ENCODE measurements at places on chromosomes 6 and 20.

GRCh38 chr6:21262504-21262903, 331.0 kb upstream of the SOX4 start:
- no peak for DNase-seq
- H3K4me1 ChIP-seq: no peaks in the 10 kb centered on the region
- no peak overlapping the region for H3K4me3 ChIP-seq
- H3K36me3 ChIP-seq: no peaks in the 10 kb centered on the region
- H3K27ac ChIP-seq: no peak overlapping the region

DNA sequence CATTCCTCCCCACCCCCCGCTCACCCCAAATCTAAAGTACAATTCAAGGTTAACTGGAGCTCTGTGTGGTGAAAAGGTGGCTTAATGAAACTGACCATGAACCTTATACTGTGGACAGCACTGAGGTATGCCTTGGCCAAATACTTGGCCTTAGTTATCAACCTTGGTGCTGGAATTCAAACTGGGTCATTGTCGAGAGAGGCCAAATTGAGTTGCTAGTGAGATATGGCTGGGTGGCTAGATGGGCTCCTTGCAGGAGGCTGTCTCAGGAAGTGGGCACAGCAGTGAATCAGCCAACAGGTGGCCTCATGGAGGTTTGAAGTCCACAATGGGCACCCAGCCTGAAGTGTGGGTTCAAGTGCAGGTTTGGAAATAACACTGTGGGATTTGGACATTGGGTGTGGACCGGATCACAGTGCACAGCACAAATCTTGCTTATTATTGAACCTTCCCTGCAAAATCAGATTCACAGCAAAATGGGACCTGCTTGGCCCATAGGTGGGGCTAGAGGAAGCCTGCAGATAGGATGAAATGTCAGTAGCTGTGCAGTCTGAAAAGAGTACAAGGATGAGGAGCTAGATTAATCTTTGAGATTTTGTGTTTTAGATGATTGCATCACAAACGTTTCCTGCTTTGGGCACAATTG, 5.6 kb upstream of the BTBD3 start:
- H3K4me1 ChIP-seq: no peaks in the 10 kb centered on the region
- H3K4me3 ChIP-seq: no peak overlapping the region
- no peak overlapping the region for H3K27ac ChIP-seq
- no peak for DNase-seq

GRCh38 chr6:70210462-70210861, 92.4 kb downstream of the COL9A1 start:
- H3K27ac ChIP-seq: no peak overlapping the region
- no peaks in the 10 kb centered on the region for H3K4me1 ChIP-seq
- H3K27me3 ChIP-seq: peaks cover 8% of the 10 kb centered on the region
- H3K36me3 ChIP-seq: no peaks in the 10 kb centered on the region
- no peak overlapping the region for H3K4me3 ChIP-seq
- DNase-seq: no peak

DNA sequence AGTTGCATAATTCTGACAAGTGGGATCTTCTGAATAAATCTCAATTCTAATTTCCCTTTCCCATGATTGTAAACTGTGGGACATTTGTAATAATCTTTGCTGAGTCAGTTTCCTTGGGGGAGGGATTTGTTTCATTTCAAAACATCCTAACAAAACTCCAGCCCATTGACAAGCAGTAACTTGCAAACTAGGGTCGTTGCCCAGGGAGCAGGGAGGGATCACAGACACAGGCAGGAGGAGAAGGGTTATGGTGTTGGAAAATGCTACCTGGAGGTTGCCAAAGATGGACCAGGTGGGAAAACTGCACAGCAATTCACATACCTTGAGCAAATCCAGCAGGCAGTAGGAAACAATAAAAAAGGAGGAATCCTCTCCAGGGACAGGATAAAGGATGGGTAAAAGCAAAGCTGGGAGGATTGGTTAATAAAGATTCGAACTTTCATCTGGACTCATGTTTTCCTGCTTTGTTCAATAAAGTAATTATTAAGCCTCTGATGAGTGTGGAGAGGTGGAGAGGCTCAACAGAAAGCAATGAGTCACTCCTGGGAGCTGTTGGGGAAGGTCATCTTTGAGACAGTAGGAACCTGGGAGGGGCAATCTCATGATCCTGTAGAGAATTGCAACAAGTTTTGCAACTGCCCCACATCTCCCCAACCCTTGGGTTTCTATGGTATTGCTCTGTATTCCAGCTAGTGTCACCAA, 87.3 kb upstream of the AKIRIN2 start:
- H3K4me3 ChIP-seq: no peak overlapping the region
- no peaks in the 10 kb centered on the region for H3K27me3 ChIP-seq
- H3K4me1 ChIP-seq: no peaks in the 10 kb centered on the region
- H3K27ac ChIP-seq: no peak overlapping the region
- DNase-seq: no peak

DNA sequence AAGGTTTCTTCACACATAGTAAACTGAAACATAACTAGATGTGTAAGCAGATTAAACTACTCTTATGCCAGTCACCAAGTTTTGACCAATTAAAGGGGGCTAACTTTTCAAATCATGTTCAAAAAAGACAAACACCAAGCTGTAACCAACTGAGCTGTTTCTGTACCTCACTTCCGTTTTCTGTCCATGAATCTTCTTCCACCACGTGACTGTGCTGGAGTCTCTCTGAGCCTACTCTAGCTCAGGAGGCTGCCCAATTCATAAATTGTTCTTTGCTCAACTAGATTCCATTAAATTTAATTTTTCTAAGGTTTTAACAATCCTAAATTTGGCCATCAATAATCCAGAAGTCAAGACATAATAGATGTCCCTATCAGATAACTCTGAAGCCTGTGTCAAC, 229.4 kb downstream of the FNDC1 start:
- H3K36me3 ChIP-seq: no peaks in the 10 kb centered on the region
- DNase-seq: no peak
- H3K27ac ChIP-seq: no peak overlapping the region
- H3K4me3 ChIP-seq: no peak overlapping the region
- H3K27me3 ChIP-seq: peaks cover 3% of the 10 kb centered on the region
- no peaks in the 10 kb centered on the region for H3K4me1 ChIP-seq

DNA sequence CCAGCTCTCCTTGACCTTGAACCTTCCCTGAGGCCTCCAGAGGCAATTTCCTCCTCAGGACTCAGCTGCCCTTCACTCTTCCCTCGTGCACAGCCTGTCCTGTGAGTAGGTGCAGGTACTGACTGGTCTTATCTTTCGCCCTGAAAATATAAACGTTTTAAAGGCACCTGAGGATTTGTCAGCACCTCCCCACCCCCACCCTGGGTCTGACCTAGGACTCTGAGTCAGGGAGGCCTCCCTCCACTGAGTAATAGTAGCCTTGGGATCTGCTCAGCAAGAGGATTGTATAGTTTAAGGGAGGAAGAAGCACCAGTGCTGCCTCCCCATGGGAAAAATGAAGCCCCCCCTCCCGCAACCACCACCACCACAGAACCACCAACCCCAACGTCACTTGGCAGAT, 54.6 kb downstream of the PPARD start:
- no peaks in the 10 kb centered on the region for H3K27me3 ChIP-seq
- peaks cover 7% of the 10 kb centered on the region for H3K4me1 ChIP-seq
- no peaks in the 10 kb centered on the region for H3K36me3 ChIP-seq
- DNase-seq: no peak
- no peak overlapping the region for H3K4me3 ChIP-seq

DNA sequence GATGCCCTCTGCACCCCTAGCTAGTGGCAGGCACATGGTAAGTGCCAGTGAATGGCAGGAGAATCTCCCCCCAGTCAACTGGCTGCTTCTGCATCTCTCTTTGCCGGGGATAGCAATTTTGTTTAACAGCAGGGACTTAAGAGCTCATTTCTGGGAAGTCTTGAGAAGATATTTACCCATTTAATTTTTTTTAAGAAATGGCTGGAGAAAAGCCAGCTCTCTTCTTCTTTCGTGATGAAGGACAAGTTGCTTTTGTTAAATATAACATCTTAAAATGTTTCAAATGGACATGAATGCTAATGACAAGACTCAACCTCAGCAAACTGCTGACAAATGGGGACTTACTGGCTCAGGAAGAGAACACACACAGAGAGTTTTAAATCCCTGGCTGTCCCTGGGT, 55.0 kb upstream of the IYD start:
- no peaks in the 10 kb centered on the region for H3K27me3 ChIP-seq
- H3K36me3 ChIP-seq: no peaks in the 10 kb centered on the region
- no peaks in the 10 kb centered on the region for H3K4me1 ChIP-seq
- H3K27ac ChIP-seq: no peak overlapping the region
- H3K4me3 ChIP-seq: no peak overlapping the region

DNA sequence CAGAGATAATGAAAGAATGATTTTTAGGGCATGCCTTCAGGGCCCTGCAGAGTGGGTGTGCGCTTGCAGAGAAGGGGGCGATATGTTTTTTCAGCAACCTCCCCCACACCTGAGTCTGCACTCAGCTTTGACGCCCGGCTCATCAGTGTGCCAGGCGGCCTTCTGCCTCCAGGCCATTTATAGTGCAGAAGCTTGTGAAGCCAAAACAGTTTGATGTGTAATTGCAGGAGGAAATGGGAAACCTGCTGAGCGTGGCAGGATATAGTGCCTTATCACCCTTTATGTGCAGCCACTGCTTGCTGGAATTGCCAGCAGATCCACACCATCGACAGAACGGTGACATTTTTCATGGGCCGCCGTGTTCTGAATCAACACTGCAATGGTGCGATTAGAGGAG, 178.2 kb downstream of the CDH4 start:
- H3K36me3 ChIP-seq: no peaks in the 10 kb centered on the region
- no peak overlapping the region for H3K4me3 ChIP-seq
- H3K4me1 ChIP-seq: no peaks in the 10 kb centered on the region
- peaks cover 3% of the 10 kb centered on the region for H3K27me3 ChIP-seq
- no peak overlapping the region for H3K27ac ChIP-seq

GRCh38 chr6:107991772-107992550, 34.0 kb upstream of the SEC63 start:
- no peak overlapping the region for H3K4me3 ChIP-seq
- no peaks in the 10 kb centered on the region for H3K4me1 ChIP-seq
- no peaks in the 10 kb centered on the region for H3K27me3 ChIP-seq
- DNase-seq: no peak
- no peaks in the 10 kb centered on the region for H3K36me3 ChIP-seq
- H3K27ac ChIP-seq: no peak overlapping the region

DNA sequence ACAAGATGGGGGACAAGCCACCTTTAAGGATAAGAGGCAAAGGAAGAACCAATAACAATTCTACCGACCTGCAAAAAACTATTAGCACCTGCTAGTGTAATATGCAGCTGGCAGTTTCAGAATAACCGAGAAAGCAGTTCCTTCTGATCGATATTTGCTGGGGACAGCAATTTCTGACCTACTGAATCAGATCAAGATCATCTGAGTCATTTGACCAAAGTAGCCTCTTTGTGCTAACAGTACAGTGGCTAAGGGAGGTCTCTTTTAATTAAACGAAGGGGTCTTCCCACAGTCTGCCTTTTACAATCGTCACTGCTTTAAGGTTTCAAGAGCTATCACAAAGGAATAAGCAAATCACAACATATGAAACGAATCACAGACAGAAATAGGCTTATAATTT, 318.9 kb downstream of the BTBD9 start:
- H3K27ac ChIP-seq: no peak overlapping the region
- H3K36me3 ChIP-seq: no peaks in the 10 kb centered on the region
- no peaks in the 10 kb centered on the region for H3K4me1 ChIP-seq

DNA sequence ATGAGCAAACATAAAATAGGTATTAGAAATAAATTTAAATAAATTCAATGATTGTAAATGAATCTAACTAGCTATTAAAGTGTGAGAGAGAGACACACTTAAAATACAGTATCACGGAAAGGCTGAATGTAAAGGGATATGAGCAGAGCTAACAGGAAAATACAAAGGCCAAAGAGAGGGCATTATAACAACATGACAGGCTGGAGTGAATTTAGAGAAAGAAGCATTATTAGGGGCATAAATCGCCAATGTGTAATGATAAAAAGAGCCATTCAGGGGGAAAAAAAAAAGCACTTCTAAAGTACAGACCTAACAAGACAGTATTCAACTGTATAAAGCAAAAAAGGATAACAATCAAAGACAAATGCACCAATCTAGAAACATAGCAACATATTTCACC, 28.1 kb downstream of the DACT2 start:
- peaks cover 24% of the 10 kb centered on the region for H3K27me3 ChIP-seq
- no peak overlapping the region for H3K4me3 ChIP-seq
- no peak for DNase-seq
- no peaks in the 10 kb centered on the region for H3K4me1 ChIP-seq
- no peak overlapping the region for H3K27ac ChIP-seq

GRCh38 chr20:38804682-38805501, 605 bp upstream of the PPP1R16B start:
- H3K4me1 ChIP-seq: no peaks in the 10 kb centered on the region
- no peak overlapping the region for H3K27ac ChIP-seq
- no peaks in the 10 kb centered on the region for H3K36me3 ChIP-seq
- H3K27me3 ChIP-seq: peaks cover 3% of the 10 kb centered on the region
- peak overlapping the region; percentile 50 for H3K4me3 ChIP-seq
- no peak for DNase-seq

DNA sequence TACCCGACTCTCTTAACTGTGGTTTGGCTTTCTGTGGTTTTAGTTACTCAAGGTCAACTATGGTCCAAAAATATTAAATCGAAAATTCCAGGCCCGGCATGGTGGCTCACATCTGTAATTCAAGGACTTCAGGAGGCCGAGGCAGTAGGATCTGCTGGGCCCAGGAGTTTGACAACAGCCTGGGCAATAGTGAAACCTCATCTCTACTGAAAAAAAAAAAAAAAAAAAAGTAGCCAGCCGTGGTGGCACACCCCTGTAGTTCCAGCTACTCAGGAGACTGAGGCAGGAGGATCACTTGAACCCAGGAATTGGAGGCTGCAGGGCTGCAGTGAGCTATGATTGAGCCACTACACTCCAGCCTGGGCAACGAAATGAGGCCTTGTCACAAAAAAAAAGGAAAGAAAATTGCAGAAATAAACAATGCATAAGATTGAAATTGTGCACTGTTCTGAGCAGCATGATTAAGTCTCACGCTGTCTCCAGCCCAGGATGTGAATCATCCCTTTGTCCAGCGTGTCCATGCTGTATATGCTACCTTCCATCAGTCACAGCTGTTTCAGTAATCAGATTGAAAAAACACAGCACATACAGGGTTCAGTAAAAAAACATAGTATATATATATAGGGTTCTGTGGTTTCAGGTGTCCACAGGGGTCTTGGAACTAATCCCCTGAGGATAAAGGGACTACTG, 40.7 kb downstream of the RGS17 start:
- H3K4me3 ChIP-seq: no peak overlapping the region
- H3K36me3 ChIP-seq: no peaks in the 10 kb centered on the region
- no peaks in the 10 kb centered on the region for H3K27me3 ChIP-seq
- peak overlapping the region; percentile 42 for H3K27ac ChIP-seq

DNA sequence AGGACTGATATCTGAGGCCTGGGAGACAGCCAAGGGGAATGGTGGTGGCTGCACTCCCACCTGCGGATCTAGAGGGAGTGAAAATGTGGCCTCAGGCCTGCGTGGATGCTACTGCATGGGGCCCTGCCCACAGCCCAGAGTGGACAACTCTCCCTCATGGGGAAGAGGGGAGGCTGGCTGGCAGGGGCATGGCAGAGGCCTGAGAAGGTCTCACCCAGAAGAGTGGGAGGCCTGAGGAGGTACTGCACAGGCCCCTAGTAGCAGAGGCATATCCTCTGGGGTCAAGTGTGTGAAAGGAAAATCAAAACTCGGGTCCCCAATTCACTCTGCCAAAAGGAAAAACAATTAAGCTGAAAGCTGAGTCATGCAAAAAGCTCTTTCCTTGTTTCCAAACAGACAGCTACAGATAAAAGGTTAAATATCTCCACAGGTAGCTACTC, 158.2 kb downstream of the AKAP7 start:
- H3K36me3 ChIP-seq: no peaks in the 10 kb centered on the region
- no peak overlapping the region for H3K27ac ChIP-seq
- H3K4me1 ChIP-seq: no peaks in the 10 kb centered on the region
- H3K4me3 ChIP-seq: no peak overlapping the region
- H3K27me3 ChIP-seq: no peaks in the 10 kb centered on the region
- DNase-seq: no peak

Measured in Panc1 (cell line).